Endothelial cell of coronary artery (primary cell): ENCODE measurements at places on chromosomes 2 and 18. TPM values are rescaled to one million over a fixed set of nuclear protein-coding genes. Genes with fewer than 3 reads are reported as not detected.

Gene PLCD4
- 0.85 and 1.6 TPM in 2 replicates for total RNA-seq

Gene SCTR
- not detected in 2 replicates for total RNA-seq

Gene CLHC1
- total RNA-seq: 5.2 and 11.3 TPM in 2 replicates

Gene SERPINB3
- not detected in 2 replicates for total RNA-seq

Gene SEPTIN10
- 85.3 and 125 TPM in 2 replicates for total RNA-seq

Gene TMEM37
- total RNA-seq: 0.94 and 1.3 TPM in 2 replicates

Gene SERPINB10
- total RNA-seq: 0.09 TPM in 1 of 2 replicates, not detected in the other

Gene RAB17
- total RNA-seq: 0.94 and 1.6 TPM in 2 replicates

Gene ADNP2
- total RNA-seq: 11.4 and 12.6 TPM in 2 replicates

Gene LDLRAD4
- 0.99 and 2.0 TPM in 2 replicates for total RNA-seq

Gene HOXD8
- 0.99 and 4.1 TPM in 2 replicates for total RNA-seq

Gene TNFAIP6
- 0.18 and 1.8 TPM in 2 replicates for total RNA-seq

Gene CDH7
- total RNA-seq: not detected in 2 replicates

Gene HRH4
- total RNA-seq: not detected in 2 replicates

Gene FHL2
- total RNA-seq: 114 and 133 TPM in 2 replicates

Gene FAM237A
- not detected in 2 replicates for total RNA-seq

Gene ALPP
- total RNA-seq: not detected in 2 replicates

Gene SLC4A3
- total RNA-seq: 0.27 and 0.38 TPM in 2 replicates

Gene SERPINB5
- not detected in 2 replicates for total RNA-seq

Gene EFR3B
- 0.28 and 0.81 TPM in 2 replicates for total RNA-seq

Gene OR6B2
- total RNA-seq: not detected in 2 replicates

Gene DSC3
- total RNA-seq: 0.36 and 0.38 TPM in 2 replicates

Gene REG1B
- total RNA-seq: not detected in 2 replicates

Gene ITGB6
- 0.09 TPM in 1 of 2 replicates, not detected in the other for total RNA-seq

Gene FBXO48
- total RNA-seq: 0.18 and 0.28 TPM in 2 replicates

Gene DYSF
- total RNA-seq: 87.3 and 142 TPM in 2 replicates

Gene TEX44
- not detected in 2 replicates for total RNA-seq

Gene RFX8
- total RNA-seq: 0.28 and 0.81 TPM in 2 replicates

Gene PLA2R1
- total RNA-seq: 13.7 and 20.0 TPM in 2 replicates
